ENCODE measurements at places on chromosomes 1 and 21.

- DNase-seq = no peak
Observed at GRCh38 chr1:110879758-110880606, 7.0 kb downstream of the CD53 start.

DNA sequence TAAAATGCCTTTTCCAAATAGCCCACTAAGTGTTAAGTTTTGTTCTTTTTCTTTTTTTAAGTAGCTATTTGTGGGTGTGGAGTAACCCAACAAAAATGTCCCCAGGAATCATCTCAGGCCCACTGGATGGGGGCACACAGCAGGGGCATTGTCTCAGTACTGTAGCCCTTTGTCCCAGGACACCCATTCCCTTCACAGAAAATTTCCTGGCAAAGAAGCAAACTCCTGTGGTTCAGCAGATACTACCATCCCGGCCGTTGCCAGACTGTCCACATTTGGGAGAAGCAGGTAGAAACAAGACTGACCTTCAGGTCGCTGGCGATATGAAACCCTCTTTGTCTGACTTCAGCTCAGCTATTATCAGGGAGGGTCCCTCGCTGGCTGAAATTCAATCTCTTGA is 23.7 kb upstream of the SRRM1 start:
- no peak for DNase-seq

DNA sequence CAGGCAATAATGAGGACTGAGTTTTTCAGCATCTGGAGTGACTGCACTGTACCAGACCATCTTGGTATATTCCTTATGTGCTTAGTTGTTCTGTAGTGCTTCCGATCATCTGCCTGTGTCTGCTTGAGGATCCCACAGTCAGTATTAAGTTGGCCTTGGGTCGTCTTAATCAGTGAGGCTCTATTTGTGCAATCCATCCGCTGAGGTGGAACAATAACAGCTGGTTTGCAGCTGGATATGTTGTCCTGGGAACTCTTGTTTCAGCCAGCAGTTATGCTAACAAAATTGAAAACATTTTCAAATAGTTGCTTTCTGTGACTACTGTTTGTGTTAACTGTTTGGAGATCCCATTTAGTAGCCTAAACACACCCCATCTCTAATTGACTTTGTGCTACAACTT is 73.7 kb downstream of the LAMC1 start:
- no peak for DNase-seq

DNA sequence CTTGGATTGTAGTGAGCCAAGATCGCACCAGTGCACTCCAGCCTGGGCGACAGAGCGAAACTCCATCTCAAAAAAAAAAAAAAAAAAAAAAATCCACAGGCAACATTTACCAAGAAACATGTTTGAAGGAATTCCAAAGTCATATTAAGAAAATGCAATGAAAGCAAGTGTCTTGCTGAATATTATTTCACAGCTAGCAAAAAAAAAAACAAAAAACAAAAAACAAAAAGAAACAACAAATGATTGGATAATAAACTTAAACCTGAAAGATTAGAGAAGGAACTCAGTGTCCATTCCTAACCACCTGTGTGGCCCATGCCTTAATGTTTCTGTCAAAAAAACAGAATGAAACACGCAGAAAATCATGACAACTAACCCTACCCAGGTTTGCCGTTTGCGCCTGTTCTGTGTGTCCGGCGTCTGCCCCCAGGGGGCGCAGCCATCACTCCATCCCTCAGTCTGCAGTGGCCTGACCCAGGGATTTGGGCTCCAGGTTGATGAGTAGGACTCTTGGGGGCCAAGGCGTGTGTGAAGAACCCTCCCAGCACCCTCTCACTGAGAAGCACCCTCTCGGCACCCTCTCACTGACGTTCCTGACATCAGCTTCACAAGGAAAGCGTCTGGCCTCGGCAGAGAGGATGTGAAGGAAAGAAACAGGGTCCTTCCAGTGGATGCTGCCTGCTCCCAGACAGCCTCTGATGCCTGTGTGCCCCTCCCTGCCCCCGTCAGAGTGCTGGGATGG is 19.2 kb upstream of the PTTG1IP start:
- DNase-seq = no peak

GRCh38 chr1:162549001-162549400 is 12.5 kb upstream of the UAP1 start:
- no peak for DNase-seq

DNA sequence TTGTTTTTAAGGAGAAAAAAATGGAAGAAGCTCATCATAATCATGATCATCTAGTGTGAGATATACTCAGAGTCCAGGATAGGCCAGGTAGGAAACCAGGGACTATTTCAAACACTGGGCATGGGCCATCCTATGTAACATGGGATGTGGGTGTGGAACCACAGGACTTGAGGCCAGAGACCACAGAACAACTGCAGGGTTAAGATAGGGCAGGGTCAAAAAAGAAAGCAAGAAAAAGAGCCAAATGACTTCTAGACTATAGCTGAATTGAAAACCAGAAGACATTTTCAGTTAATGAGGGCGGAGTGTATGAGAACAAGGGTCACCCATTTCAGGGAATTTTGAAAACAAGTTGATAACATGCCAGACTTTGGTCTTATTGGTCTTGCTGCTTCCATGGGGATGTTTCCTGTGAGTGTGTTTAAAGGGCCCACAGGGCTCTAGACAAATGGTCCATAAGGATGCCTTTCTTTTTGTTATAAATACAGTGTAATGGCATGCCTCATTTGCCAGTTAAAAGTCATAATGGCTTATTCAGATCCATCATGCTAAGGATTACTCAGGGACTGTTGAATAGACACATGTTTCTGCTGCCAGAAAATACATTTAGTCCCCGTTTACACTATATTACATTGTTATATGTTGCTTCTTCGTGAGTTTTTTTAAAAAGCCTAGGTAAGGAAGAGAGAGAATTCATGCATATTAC is 182.0 kb upstream of the C21orf91 start:
- no peak for DNase-seq

GRCh38 chr1:228184152-228184551 is 18.5 kb downstream of the IBA57 start:
- DNase-seq = no peak

DNA sequence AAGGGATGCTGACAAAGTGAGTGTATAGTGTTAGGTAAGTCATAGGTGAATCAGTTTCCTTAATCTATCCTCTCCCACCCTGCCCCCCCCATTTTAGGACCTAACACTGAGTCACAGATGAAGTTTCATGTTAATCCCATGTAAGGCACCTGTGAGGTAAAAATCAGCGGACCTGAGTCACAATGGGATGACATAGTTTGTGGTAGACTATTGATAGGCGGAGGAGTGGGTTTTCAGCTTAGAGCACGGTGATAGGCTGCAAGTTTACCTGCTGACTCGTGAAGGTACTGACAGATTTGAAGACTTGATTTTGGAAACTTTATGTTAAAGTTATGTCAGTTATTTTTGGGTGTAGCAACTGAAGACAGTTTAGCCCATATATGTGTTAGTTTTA is 1.7 kb downstream of the TOR1AIP1 start:
- peak; percentile 78 for DNase-seq

- no peak for DNase-seq
Observed at GRCh38 chr1:16151196-16151994, 4.5 kb downstream of the EPHA2 start.

- DNase-seq = peak; percentile 66
Observed at GRCh38 chr1:211928290-211928801, 97.8 kb upstream of the LPGAT1 start.

- no peak for DNase-seq
Observed at GRCh38 chr1:105894006-105894405, 1162.5 kb upstream of the PRMT6 start.

- no peak for DNase-seq
Observed at GRCh38 chr1:28663871-28664470, 4.6 kb upstream of the GMEB1 start.

DNA sequence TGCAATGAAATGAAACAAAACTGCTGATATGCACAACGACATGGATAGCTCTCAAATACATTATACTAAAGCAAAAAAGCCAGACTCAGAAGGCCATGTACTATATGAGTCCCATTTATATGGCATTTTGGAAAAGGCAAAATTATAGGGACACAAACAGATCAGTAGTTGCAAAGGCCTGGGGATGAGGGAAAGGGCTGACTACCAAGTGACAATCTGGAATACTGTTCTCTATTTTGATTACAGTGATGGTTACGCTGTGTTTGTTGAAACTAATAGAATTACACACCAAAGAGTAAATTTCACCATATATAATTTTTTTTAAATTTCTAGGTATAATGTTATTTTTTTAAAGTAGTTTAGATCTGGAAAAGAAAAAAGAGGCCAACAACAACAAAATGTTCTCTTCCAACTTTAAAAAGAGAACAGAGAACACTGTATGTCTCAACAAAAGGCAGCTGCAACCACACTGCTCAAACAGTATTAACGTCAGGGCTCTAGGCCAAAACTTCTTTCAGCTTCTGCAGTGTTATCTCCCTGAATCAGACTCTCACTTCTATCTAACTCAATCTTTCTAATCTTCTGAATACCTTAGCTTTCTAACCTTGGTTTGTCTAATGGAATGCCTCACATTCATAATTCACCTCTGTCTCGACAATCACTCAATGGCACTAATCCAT is 75.8 kb downstream of the FOXJ3 start:
- no peak for DNase-seq

GRCh38 chr1:193590102-193590501 is 403.7 kb upstream of the B3GALT2 start:
- no peak for DNase-seq

DNA sequence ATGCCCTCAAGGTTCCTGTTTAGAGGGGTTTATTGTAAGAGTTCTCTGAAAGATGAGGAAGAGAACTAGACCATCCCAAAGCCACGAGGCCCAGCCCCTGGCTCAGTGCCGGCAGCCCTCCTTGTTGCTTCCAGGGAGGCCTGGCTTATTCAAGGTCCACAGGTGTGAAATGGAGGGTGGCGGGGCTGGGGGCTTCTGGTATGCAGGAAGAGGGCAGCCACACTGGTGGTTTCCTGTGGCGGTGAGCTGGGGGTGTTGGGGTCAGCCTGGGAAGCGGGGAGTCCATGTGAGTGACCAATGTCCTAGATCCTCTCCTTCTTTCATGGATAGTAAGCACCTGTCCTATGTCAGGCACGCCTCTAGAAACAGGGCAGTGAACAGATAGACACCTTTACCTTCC is 138.2 kb downstream of the CAMTA1 start:
- no peak for DNase-seq

- no peak for DNase-seq
Observed at GRCh38 chr1:183998045-183998444, 39.5 kb downstream of the COLGALT2 start.

- DNase-seq = peak; percentile 33
Observed at GRCh38 chr1:186974774-186975181, 146.0 kb downstream of the PLA2G4A start.

GRCh38 chr1:56799605-56800400 is 19.4 kb downstream of the FYB2 start:
- DNase-seq = no peak

DNA sequence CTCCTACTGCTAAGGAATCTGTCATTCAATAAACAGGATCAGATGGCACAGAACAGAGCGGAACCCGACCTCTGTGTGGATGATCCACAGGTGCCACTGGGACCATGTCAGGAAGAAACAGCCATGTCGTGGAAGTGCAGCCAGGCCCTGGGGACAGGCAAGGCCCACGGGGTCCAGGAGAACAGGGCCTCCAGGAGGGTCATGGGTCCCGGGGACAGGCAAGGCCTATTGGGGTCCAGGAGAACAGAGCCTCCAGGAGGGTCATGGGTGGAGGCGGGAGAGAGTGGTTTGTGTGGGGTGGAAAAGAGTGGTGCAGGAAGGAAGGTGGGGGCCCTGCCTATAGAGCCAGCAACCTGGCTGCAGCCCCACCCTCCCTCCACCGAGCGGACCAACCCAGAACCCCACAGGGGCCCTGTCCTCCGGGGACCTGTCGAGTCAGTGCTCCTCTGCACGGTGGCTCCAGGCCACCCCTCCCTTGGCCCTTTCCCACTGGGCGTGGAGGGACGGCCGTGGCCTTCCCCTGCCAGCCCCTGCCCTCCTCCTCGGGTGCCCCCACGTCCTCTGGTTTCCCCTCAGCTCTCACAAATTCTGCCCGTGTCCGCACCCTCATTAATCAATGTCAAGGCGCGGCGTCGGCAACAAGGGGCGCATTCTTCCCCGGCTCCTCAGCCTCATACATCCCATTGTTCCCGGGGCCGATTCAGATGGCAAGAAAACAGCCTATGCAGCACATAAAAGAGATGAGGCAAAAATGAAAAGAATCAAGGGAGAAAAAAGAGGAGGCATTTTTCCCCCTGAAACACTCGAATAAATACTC is 146.4 kb downstream of the PRDM16 start:
- DNase-seq = no peak

- DNase-seq = no peak
Observed at GRCh38 chr1:18348354-18348753, 132.4 kb upstream of the KLHDC7A start.

DNA sequence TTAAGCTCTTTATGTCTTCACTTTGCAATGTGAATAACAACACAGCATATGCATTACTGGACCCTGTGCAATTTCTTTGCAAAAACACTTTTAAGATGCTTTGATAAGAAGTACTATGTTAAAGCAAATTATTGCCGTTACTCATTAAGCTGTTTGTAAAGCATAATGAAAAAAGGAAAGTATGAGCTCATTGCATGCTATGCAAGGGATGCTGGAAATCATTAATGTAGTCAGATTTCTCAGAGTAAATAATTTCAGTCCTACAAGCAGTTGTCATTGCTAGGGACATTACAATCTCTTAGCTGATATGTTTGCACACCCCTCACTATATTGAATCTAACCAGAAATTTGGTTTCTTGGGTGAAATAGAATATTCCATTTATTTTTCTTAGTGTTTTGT is 982.5 kb upstream of the ADGRL2 start:
- DNase-seq = no peak

- DNase-seq = peak; percentile 17
Observed at GRCh38 chr21:41032541-41032940, 135.4 kb upstream of the BACE2 start.

- DNase-seq = peak; percentile 82
Observed at GRCh38 chr1:93623875-93624274, 57.8 kb downstream of the BCAR3 start.

GRCh38 chr1:51570063-51570710 is 46.7 kb upstream of the OSBPL9 start:
- DNase-seq = no peak

- DNase-seq = no peak
Observed at GRCh38 chr1:18515120-18515667, 34.5 kb downstream of the KLHDC7A start.

GRCh38 chr1:4638345-4638729 is 16.1 kb upstream of the AJAP1 start:
- no peak for DNase-seq

DNA sequence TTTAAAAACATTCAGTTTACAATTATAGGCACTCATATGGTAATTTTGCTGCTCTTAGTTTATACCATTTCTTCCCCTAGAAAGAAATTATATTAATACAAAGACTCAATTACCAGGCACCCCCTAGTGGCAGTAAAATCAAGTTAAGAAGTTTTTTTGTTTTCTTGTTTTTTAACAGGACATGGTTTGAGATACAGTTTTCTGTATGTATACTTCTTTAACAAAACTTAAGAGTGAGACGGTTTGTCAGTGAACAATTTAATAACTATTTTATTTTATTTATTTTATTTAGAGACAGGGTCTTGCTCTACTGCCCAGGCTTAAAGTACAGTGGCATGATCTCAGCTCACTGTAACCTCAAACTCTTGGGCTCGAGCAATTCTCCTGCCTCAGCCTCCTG is 224.6 kb downstream of the FAF1 start:
- DNase-seq = peak; percentile 8
